ENCODE measurements at places on chromosomes 12 and 14.

- DNase-seq = no peak
These were observed 779.0 kb upstream of the FLRT2 start for GRCh38 chr14:84750763-84751554.

DNA sequence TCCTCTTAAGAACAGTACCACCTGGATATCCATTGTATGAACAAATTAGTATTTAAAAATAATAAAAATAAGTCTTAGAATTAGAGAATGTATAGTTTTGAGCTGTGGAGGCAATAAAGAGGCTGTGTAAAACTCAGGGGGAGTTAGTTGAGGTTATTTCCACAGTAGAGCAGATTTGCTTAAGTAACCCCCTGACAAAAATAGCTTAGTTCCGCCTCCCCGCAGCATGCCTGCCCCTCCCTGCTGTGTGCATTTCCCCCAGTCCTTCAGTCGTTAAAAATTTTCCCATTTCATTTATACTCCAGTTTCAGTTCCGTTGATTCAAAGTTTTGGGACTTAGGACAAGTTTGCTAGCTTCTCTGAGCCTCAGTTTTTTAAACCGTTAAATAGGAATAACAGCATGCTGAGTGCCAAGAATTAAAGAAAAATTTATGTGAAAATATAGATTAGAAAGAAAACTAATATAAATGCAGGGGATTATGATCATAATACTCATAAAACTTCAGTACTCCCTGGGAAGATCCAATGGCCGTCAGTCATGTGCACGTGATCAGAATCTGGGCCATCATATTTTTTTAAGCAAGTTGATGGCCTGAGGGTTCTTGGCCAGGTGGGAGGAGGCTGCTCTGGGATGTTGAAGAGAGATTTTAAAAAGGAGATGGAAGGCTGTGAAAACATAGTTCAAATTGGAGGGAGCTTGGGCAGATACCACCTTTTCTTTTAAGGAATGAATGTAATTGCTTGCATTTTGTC lies 14.5 kb upstream of the SLC38A2 start:
- no peak for DNase-seq

GRCh38 chr12:120259418-120260202 lies 5.9 kb downstream of the PXN start:
- DNase-seq = no peak

- peak; percentile 51 for DNase-seq
These were observed at the start of gene ZC2HC1C for GRCh38 chr14:75069121-75069810. TSS of gene ZC2HC1C (plus strand) at chr14:75069641. CDS start at chr14:75070574, 933 bp downstream.

GRCh38 chr14:52877628-52878027 lies 73.2 kb downstream of the FERMT2 start:
- DNase-seq = no peak

GRCh38 chr12:66162701-66163100 lies 7.1 kb downstream of the TMBIM4 start:
- no peak for DNase-seq

- no peak for DNase-seq
These were observed 265.9 kb upstream of the PLEKHG7 start for GRCh38 chr12:92436856-92437255.

DNA sequence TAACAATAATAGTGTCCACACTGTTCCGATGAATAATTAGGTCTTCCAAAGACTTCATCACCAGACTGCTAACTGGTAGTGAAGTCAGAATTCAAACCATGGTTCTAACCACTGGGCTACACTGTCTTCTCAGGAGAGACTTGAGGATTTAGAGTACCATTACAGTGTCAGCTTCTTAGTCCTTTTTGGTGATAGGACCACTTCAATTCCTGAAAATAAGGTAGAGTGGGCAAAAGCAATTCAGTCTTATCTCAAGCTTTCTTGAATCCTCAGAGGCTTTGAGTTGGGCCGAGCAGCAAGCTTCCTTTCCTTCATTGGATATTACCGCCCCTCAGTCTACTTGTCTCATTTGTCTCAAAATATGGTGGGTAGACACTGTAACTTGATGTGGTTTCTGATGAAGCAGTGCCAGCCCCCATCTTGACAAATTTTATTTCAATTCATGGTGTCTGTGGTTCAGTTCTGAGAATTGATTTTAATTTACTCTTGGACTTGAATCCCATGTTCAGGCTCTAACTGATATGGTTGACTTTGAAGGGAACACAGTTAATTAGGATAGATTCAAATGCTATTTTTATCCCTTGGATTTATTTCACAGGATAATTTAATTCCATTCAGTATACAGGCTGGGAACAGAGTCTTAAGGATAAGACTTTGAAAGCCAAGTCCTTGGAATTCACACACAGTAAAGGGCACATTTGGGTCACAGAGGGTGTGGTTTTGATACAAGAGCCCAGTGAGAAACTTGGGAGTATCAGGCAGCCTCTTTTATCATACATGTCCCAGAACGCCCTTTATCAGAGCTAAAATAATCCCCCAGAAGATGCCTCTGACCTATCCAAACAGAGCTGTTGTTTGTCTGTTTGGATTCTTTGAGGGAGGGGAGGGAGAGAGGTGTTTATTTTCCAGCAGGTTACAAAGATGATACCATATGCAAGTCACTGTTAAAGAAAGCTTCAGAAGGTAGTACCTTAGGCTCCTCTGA lies 167.3 kb downstream of the PRKCH start:
- DNase-seq = no peak

DNA sequence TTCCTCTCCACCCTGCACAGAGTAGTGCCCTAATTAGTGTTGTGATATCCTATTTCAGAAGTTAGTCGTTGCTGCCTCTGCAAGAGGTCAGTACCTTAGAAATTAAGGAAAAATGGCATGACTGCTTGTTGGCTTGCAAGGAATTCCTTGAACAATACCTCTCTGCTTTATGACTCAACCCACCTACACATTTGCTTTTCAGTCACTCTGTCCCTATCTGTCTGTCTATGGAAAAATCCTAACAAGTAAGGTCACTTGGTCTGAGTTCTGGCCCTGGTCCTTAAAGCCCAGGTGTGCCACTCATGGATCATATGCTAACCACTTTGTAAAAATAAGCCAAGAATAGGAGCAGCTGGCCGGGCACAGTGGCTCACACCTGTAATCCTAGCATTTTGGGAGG lies 116.4 kb upstream of the ATF1 start:
- DNase-seq = no peak

DNA sequence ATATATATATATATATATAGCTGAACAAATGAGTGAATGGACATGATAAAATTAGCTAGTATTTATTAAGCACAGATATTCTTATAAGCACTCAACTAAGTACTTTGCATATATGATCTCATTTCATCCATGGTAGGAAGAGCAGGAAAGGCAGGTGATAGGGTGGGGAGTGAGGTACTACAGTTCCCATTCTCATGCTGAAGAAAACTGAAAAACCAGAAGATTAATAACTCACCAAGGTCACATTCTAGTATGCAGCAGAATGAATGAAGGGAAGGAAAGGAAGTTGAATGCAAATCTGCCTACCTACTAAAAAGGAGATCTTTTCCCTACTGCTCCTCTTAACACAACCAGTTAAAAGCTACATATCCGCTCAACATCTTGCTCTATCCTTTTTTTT lies 298.1 kb upstream of the TMPO start:
- DNase-seq = no peak

DNA sequence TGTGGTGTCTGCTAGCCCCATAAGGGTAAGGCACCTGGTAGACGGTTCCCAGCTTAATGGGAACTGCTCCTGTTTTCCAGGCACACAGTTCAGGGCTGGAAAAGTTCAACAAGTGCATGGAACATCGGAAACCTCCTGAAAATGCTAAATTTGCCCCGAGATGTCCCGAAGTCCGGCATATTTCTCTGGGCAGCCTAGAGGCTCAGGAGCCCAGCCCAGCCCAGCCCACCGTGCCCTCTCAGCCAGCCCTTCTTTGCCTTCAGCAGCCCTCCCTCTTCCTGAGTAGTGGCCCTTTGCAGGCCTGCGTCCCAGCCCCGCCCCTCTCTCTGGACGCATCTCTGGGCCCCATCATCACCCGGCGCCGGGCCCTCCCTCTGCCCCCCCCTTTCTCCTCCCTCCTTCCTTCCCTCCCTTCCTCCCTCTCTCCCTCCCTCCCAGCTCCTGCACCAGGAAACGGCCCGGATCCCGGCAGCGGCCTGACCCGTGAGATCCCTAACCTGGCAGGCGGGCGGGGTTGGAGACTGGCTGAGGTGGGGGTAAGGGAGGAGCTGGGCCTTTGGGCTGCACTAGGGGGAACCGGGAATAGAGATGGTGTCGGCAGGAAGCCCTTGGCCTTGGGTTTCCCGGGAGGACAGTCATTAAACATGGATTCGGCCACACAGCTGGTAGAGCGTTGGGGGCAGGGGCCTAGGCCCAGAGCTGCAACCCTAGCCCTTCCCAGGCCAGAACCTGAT lies at the start of gene BCL2L2:
Gene BCL2L2 (plus strand): TSS at position 422 of the 734 bp plus-strand sequence. CDS start 935 bp downstream, outside the sequence.
- DNase-seq = no peak

DNA sequence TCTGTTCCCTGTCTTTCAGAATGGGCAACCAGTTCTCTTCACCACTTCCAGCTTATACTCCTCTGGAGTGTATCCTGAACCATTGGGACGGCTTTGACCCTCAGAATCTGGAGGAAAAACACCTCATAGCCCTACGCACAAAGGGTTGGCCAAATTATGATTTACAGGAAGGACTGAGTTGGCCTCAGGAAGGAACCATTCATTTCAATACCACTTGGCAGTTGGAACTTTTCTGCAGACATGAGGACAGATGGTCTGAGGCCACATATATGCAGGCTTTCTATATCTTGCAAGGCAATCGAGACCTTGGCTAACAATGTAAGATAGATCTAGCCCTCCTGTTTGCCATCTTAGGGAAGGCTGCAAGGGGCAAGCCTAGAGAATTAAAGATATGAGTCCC lies 24.0 kb downstream of the CLECL1 start:
- DNase-seq = no peak

- no peak for DNase-seq
These were observed 28.2 kb upstream of the CD27 start for GRCh38 chr12:6416596-6416995.

DNA sequence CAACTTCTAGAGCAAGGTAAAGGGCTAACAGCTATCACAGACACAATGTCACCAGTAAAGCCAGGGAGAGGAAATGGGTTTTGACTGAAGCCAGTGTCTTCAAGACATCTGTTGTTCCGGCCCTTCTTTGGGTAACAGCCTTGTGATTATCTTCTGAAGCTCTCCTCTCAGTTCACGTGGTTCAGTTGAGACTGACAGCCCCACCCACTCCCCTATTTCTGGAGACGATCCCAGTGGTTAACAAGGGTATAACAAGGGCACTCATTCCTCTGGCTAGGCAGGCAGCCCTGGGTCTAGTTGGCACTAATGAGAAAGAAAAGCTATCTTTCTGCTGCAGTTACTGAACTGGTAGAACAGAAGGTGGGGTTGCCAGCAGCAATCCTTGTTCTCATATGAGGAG lies 6.9 kb downstream of the GNPTAB start:
- no peak for DNase-seq

GRCh38 chr14:91872011-91872501 lies 4.7 kb upstream of the TC2N start:
- no peak for DNase-seq

DNA sequence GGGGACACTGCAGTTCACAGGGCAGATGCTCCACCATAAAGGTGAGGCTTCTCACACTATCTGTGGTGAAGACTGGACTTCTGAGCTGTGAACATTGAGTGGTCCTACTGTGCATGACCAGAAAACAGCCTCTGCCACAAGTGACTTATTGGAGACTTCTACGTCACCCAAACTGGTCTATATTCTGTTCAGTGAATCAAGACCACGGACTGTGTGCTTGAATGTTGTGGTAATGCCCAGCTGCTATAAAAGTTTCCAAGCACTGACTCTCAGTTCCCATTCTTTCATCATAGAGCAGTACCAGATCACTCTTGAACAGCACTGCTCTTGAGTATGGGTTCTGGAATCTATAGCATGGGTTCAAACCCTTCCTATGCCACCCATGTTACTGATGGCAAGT lies 4.8 kb upstream of the PLEK2 start:
- DNase-seq = no peak

DNA sequence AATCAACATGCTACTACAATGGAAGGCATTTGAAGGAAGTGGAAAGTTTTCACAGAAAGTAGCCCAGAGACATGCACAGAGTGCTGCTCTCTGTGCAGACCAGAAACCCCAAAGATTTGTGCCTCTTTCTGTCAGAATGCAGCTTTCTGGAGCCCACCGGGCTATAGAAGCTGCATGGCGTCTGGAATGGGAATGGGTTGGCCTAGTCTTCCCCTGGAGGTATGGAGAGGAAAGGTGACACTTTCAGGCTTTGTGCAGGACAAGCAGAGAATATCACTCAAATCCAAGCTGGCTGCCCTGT lies 21.3 kb upstream of the ZFP36L1 start:
- no peak for DNase-seq

GRCh38 chr12:57846285-57846576 lies 298 bp downstream of the CTDSP2 start:
- DNase-seq = no peak

DNA sequence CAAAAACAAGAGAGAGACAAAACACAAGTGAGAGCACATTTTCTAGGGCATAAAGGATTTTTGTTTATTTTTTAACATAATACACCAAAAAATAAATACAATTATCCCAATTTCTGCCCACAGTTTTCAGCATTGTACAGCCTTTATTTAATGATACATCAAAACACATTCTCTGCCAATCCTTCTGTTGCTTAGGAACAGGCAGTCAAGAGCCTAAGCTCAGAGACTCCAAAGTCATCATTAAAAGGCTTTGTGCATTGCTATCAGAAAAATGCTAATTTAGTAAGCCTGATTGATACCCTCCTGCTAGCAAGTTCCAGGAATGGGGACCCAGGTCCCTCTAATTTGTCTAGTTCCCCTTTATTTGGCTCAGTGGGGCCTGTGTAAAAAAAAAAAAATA lies 536.5 kb downstream of the RPS29 start:
- DNase-seq = no peak

GRCh38 chr12:76117067-76117691 lies 32.7 kb upstream of the NAP1L1 start:
- no peak for DNase-seq

DNA sequence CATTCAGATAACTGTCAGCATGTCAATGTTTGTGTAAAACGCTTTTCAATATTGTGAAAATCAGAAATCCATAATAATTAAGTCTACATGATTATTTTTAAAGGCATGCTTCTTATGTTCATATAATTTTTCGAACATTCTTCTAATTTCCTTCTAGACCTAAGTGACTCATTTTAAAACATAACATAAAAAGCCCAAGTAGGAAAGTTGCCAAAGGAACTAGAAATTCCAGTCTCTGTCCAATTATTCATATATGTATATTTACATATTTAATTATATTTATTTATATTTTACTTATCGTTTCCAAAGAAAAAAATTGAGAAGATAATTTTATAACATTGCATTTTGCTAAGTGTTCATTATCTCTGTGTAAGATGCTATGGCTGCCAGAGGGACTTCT lies 110.4 kb downstream of the TMTC1 start:
- DNase-seq = no peak

DNA sequence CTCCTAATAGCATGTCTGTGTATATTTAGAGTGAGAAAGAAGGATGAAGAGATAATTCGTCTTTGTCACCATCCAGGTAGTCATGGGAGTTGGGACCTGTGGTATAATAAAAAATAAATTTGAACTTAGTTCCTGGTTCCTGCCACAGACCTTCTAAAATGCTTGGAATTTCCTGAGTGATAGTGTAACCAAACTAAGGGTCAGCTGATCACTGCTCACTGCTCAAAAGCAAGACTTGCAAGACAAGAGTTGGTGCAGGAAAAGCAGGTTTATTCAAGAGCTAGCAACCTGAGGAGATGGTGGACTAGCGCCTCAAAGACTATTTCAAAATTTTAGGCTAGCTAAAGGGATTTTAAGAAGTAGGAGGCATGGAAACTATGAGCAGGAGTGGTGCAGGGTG lies 19.1 kb downstream of the ANG start:
- no peak for DNase-seq
